Activated CD4-positive, alpha-beta T cell treated with anti-CD3 and anti-CD28 coated beads for 36 hours (primary cell): ENCODE measurements at places on chromosomes 1 and 21. TPM values are rescaled to one million over a fixed set of nuclear protein-coding genes. Genes with fewer than 3 reads are reported as not detected.

Gene SELL
- 206 TPM for total RNA-seq

DNA sequence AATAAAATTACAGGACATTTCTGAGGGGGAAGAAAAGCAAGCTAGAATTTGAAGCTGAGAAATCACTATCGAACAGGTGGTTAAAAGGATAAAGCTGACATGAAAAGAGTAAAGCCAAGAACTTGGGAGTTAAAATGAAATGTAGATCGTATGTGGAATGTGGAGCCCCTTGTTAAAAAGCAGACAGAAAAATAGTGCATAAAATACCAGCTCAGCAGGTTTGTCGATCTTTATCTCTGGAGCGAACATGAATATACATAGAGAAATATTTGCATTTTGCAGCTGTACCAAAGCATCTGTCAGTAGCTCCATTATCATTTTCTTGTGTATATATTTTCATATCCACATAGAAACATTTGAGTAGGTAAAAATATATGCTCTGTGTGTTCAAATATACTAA is 73.6 kb upstream of the CDC42BPA start:
- H3K27me3 ChIP-seq = no peaks in the 10 kb centered on the region
- H3K36me3 ChIP-seq = no peaks in the 10 kb centered on the region
- DNase-seq = no peak

DNA sequence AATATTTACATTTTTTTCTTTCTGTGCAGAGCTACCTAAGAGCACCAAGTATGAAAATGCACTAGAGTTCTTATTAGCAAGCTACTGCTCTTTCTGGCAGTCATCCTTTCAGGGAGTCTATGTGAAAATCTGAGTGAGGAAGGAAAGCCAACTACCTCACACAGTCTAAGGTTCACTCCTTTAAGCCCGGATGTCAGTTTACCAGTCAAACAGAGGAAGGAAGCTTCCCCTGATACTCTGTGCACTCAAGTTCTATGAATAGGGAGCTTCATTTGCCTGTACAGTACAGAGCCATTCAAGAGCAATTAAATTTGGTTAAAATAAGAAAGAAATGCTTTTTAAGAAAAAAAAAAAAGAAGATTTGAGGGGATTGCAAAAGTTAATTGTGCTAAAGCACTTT is 6.9 kb downstream of the COL11A1 start:
- H3K27me3 ChIP-seq = peaks cover under 1% of the 10 kb centered on the region
- no peak overlapping the region for H3K27ac ChIP-seq
- H3K4me3 ChIP-seq = no peak overlapping the region
- H3K36me3 ChIP-seq = no peaks in the 10 kb centered on the region

DNA sequence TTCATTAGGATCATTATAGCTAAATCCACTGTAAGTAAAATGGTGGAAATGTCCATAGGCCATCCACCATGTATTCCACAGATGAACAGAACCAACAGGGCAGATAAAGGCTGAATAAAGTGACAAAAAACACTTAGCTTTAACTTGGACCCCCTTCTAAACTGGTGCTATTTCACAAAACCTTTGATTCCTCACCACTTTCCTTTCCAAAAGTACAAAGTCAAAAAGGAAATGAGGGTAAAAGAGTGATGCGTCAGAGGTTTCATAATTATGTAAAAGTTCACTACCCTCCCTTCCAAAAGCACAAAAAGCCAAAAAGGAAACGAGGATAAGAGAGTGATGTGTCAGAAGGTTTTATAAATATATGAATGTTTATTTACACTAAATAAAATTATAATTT is 172.2 kb downstream of the TBX15 start:
- H3K27me3 ChIP-seq = no peaks in the 10 kb centered on the region
- no peaks in the 10 kb centered on the region for H3K4me1 ChIP-seq
- no peak overlapping the region for H3K27ac ChIP-seq
- H3K4me3 ChIP-seq = no peak overlapping the region

GRCh38 chr21:46425571-46425970 is 33.1 kb upstream of the DIP2A start:
- peak overlapping the region; percentile 73 for H3K27ac ChIP-seq
- H3K4me3 ChIP-seq = no peak overlapping the region
- no peaks in the 10 kb centered on the region for H3K27me3 ChIP-seq
- H3K4me1 ChIP-seq = peaks cover 20% of the 10 kb centered on the region

DNA sequence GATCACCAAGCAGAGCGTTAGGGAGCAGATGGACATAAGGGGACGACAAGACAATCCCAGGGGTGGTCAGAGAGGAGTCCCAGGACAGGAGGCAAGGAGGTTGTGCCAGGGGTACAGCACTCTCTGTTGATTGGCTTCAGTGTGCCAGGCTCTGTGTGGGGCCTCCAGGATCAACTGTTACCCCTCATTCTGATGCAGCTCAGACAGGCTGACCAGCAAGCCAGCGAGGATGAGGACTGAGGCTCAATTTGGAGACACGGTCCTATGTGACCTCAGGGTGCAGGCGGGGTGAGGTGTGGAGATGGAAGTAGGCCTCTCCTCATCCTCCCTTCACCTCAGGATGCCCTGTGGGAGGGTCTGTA is 4.0 kb downstream of the HYI start:
- H3K4me1 ChIP-seq = peaks cover 16% of the 10 kb centered on the region
- H3K36me3 ChIP-seq = peaks cover 17% of the 10 kb centered on the region
- H3K27me3 ChIP-seq = no peaks in the 10 kb centered on the region
- no peak overlapping the region for H3K4me3 ChIP-seq

DNA sequence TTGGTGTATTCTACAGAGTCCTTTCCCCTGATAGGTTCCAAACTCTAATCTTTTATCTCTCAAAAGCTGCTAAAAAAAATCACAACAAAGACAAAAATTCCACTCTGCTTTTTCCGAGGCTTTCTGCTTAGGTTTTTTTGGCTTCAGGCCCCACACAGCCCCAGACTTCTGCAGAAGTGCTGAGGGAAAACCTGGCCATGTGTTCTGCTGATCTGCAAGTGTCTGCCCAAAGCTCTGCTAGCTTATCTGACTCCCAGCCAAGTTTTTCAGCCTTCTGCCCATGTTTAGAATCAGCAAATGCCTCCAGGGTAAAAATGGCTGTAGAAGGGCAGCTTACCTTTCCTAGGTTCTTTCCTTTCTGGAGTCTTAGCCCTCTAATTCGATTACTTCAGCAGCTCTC is 28.4 kb downstream of the DISP3 start:
- no peak overlapping the region for H3K4me3 ChIP-seq
- no peaks in the 10 kb centered on the region for H3K27me3 ChIP-seq
- H3K27ac ChIP-seq = no peak overlapping the region

DNA sequence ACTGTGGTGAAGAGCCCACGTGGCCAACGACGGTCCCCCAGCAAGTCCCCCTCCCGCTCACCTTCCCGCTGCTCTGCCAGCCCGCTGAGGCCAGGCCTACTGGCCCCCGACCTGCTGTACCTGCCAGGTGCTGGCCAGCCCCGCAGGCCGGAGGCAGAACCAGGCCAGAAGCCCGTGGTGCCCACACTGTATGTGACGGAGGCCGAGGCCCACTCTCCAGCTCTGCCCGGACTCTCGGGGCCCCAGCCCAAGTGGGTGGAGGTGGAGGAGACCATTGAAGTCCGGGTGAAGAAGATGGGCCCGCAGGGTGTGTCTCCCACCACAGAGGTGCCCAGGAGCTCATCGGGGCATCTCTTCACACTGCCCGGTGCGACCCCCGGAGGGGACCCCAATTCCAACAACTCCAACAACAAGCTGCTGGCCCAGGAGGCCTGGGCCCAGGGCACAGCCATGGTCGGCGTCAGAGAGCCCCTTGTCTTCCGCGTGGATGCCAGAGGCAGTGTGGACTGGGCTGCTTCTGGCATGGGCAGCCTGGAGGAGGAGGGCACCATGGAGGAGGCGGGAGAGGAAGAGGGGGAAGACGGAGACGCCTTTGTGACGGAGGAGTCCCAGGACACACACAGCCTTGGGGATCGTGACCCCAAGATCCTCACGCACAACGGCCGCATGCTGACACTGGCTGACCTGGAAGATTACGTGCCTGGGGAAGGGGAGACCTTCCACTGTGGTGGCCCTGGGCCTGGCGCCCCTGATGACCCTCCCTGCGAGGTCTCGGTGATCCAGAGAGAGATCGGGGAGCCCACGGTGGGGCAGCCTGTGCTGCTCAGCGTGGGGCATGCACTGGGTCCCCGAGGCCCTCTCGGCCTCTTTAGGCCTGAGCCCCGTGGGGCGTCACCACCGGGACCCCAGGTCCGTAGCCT is 46.8 kb downstream of the TRIM11 start:
- no peak overlapping the region for H3K4me3 ChIP-seq
- H3K27ac ChIP-seq = no peak overlapping the region
- DNase-seq = no peak
- no peaks in the 10 kb centered on the region for H3K27me3 ChIP-seq
- H3K4me1 ChIP-seq = no peaks in the 10 kb centered on the region

GRCh38 chr21:35503671-35504070 is 454.6 kb upstream of the RUNX1 start:
- peak overlapping the region; percentile 56 for H3K27ac ChIP-seq
- no peaks in the 10 kb centered on the region for H3K36me3 ChIP-seq
- H3K4me3 ChIP-seq = peak overlapping the region; percentile 34
- DNase-seq = peak; percentile 17
- no peaks in the 10 kb centered on the region for H3K27me3 ChIP-seq
